ENCODE measurements at places on chromosomes 7 and 10.

GRCh38 chr7:115476671-115477181 is 553.8 kb downstream of the TFEC start:
- peak; percentile 11 for DNase-seq

DNA sequence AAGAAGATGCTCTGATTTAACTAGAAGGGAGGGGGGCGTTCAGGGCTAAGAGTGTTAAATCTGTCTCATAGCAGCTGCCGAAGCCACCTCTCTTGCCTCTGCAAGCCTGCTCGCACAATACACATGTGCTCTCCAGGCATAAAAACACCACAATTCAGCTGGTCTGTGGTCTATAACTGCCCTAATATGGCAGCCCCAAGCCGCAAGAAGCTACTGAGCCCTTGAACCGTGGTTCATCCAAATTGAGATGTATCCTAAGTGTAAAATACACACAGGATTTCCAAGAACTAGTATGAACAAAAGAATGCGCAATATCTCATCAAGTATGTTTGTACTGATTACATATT is 70.8 kb upstream of the FGFR2 start:
- DNase-seq: no peak

GRCh38 chr7:55387062-55387965 is 22.2 kb downstream of the LANCL2 start:
- no peak for DNase-seq

DNA sequence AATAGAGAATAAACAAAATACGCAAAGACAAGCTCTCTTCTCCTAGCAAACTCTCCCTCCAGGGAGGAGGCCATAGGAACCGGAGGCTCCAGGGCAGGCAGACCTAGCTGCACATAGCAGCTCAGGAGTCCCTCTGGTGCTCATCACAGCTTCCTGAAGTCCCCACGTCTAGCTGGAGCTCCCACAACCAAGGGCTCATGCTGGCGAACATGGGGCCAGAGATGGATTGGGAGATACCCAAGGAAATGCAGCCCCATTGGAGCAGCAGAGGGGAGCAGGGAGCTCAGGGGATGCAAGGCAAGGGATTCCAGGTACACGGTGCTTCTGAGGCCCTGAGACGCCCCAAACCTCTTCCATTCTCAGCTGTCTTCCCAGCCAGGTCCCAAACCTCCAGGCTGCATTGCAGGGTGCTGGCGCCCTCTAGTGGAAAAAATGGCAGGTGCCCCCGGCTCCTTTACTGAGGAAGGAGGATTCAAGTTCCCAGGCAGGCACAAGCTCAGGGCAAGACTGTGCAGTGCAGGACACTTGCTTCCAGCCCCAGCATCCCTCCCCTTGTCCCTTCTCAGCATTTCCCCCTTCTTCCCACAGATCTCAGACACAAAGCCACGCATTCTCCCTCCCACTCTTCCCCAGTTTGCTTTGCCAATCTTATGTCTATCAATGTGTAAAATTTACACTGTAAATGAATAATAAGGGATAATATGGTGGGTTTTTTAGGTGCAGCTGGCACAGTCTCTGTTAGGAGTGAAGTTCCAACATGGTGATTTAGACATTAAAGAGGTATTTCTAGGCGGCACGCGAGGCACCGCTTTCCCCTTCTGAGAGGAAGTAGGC is 46.2 kb downstream of the GPAM start:
- DNase-seq: peak; percentile 93

- DNase-seq: no peak
Measured at GRCh38 chr10:47224546-47225218, 75.3 kb upstream of the GDF10 start.

DNA sequence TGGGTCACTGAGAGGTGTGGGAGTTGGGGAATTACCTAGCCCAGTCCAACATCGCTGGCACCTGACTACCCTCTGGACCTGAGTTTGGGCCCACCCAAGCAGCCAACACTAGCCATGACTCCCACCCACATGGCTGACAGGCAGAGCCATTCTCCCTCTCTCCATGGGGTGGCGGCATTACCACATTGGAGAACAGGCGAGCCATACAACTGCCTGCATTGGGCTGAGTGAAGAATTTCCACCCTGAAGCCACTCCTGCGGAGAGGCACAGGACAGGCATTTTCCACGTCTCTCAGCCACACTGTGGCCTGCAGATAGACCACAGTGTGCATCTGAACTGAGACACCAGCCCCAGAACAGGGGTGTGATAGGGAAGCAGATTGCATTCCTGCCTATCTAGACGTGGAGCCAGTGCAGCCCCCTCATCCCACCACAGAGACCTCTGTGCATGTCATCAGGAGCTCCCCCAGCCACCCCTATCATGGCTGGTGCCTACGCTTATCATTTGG is 58.2 kb upstream of the ANTXRL start:
- DNase-seq: peak; percentile 91

GRCh38 chr7:128025819-128026218 is 5.4 kb downstream of the LRRC4 start:
- no peak for DNase-seq

DNA sequence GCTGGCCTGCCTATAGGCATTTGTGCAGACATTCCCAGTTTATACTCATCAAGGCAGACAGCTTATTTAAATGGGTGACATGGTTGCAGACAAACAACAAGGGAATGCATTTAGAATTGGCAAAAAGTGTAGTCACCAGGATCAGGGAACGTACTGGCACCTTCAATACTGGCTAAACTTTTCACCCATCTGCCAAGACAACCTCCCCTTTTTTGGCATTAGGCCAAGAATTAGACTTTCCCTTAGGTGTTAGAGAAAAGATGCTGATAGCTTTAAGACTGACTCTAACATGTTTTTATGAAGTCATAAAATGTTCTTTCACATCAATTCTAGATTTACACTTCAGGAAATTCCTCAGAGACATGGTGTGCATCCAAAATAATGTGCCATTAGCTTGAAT is 365.9 kb downstream of the PHTF2 start:
- no peak for DNase-seq

DNA sequence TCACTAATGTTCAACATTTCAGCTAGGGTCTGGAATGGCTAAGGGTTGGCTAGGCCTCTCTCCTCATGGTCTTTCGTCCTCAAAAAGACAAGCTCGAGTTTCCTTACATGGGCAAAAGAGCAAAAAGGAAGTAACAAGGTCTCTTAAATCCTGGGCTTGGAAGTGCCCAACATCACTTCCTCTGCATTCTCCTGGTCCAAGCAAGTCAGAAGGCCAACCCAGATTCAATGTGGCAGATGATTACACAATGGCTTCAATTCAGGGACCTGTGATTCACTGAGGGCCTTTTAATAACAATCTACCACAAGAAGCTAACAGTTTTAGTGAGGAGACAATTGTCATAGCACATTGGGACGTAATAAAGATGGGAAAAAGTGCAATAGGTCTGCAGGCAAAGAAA is 4.4 kb upstream of the NUP205 start:
- DNase-seq: no peak

DNA sequence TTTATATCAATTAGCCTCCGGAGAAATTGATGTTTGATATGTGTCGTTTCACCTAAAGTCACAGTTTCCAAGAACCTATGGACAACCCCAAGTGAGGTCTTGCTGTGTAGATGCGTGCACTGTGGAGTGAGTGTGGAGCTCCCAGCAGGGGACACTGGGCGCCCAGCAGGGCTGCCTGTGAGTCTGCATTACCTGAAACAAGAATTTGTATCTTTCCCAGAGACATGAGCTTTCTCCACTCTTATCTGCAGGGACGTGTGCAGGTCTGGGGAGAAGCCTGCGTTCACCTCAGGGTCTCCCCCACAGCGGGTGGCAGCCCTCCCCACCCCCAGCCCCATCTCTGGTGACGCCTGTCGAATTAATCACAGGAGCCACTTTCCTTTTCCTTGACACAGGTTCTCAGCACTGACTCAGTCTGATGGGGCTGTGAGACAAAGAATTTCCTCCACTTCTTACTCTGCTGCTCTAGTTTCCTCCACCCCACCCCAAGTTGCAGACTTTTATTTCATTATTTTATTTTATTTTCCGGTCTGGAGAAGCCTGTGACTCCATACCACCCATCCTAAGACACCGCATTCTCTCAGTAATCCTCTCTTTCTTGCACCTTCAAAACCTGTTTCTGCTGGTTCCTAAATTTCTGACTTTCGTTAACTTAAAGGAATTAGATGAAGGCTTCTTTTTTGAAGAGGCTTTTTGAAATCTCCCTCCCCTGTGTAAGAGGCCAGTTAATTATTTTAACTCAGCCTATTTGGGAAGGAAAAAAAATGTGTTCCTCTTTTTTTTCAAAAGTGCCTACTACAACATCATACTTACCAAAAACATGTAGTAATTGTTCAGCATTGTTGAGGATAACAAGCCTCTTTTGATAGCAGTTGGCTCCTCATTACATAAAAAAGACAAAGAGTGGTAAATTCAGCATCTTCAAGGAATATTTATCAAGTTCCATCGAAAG is 17.0 kb upstream of the INSIG1 start:
- no peak for DNase-seq

DNA sequence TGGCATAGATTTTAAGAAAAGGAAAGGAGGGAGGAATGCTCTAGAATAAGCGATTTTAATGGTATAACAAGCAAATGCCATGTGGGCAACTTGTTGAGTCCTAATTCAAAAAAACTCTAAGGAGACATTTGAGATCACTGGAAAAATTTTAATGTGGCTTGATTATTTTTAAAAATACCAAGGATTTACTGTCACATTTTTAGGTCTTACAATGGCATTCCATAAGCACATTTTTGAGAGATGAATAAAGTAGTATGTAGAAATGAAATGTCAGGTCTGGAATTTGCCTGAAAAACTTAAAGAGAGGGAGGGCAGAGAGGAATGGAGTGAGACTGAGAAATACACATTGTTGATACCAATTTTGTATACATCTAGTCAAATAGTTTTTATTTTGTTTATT is 20.3 kb downstream of the NCAPG2 start:
- peak; percentile 52 for DNase-seq

- DNase-seq: peak; percentile 20
Measured at GRCh38 chr10:77716458-77717317, 79.1 kb upstream of the KCNMA1 start.

DNA sequence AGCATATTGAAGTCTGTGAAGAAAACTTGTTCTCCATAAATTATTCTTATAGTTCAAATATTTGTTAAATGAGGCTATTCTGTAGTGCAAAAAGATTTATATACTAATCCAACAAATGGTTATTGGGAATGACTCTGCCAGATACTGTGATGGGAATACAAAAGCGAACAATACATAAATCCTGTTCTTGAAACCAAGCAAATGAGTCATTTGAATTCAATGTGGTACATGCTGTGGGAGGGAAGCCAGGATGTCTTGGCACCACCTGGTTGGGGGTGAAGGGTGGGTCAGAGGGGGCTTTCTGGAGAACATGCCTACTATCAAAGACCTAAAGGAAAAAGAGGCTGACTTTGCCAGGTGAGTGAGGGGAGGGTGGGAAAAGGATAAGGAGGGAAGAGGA is 594.2 kb downstream of the CALN1 start:
- no peak for DNase-seq

DNA sequence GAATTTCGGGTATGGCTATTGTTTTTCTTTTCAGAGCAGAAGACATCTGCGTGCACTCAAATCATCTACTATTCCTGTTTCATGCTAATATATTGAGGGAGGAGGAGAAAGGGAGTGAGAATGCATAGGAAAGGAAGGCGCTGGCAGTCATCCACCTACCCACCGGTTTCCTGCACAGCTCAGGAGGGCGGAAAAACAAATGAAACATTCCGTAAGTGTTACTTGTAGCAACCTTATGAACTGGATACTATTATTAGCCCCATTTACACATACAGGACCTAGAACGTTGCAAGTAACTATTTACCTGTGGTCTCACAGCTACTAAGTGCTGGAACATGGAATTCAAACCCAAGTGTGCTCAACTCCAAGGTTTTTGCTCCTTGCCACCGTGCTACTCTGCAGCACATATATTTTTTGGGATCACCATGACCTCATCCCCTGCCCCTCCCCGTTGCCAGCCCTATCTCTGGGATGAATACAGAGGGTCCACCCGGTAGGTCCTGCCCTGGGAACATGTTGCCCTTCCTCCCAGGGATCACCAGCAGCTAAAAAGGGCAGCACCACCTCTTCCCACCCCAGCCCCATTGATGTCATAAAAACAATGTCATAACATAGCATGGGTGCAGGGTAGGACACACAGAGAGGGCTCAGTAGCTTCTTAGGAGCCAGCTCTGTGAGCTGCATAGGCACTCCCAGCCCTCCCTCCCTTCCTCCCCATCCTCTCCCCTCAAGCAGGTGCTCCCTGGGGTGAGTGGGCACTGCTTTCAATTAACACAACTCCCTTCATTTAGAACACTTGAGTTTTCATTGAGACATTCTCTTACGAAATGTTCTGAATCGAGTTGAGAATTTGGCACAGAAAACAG is 16.9 kb downstream of the GFRA1 start:
- no peak for DNase-seq

- no peak for DNase-seq
Measured at GRCh38 chr7:12031186-12031585, 179.9 kb upstream of the TMEM106B start.

GRCh38 chr7:1748839-1749173 is 78.7 kb downstream of the ELFN1 start:
- no peak for DNase-seq

GRCh38 chr7:87476179-87476557 is 688 bp upstream of the ABCB4 start:
- DNase-seq: no peak

- DNase-seq: peak; percentile 35
Measured at GRCh38 chr7:140435252-140435895, 31.5 kb downstream of the RAB19 start.

DNA sequence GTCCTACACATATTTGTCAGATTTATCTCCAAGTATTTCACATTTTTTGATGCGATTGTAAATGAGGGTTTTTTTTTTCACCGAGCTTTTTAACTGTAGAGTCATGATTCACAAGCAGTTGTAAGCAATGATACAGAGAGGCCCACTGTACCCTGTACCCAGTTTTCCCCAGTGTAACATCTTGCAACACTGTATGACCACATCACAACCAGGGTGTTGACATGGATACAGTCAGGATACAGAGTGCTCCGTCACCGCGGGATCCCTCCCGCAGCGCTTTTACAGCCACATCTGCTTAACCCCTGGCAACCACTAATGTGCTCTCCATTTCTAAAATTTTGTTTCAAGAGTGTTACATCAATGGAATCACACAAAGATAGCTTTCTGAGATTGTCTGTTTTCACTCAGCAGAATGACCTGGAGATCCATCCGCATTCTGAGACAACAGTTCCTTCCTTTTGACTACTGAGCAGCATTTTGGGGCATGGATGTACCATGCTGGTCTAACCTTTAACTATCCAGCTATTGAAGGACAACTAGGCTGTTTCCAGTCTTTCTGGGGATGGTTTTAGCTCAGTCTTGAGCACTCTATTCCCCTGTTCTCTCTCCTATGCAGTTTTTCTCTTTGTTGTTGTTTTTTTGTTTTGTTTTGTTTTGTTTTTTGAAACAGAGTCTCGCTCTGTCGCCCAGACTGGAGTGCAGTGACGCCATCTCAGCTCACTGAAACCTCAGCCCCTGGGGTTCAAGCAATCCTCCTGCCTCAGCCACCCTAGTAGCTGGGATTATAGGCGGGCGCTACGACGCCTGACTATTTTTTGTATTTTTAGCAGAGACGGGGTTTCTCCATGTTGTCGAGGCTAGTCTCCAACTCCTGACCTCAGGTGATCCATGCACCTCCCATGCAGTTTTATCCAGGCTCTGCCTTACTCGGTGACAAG is 25.9 kb downstream of the GPRIN2 start:
- DNase-seq: peak; percentile 97

All from AG20443 (cell line).